ENCODE measurements at places on chromosomes 3 and 15.
A peak's percentile ranks its signal among the peaks of the same experiment; 100 is the strongest.

DNA sequence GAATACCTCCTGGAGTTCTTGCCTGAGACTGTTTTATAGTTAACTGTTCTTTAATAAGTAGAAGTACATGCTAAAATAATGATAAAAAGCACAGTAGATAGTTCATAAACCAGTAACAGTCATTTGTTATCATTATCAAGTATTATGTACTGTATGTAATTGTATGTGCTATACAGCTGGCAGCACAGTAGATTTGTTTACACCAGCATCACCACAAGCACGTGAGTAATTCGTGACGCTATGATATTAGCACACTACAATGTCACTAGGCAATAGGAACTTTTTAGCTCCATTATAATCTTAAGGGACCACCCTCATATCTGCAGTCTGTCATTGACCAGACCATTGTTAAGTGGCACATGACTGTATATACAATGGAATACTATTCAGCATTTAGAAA is 534.7 kb downstream of the FHIT start:
- DNase-seq = no peak

DNA sequence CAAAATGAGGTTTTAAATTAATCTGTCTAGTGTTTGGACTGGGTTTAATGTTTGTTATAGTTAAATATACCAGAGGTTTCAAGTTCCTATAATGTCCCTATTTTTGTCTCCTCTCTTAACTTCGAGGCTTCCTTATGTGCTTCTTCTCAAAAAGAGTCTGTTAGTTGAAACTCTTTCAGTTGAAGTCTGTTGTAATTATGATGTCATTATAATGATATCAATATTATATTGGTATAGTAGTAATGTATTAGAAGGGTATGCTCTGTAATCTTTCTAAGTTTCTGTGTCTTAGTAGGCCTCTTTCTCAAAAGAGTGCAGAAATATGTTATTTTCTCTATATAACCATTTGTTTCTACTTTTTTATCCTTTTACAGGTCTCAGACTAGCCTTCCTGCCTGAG is 1148.0 kb downstream of the NSUN3 start:
- no peak for DNase-seq

GRCh38 chr3:197953881-197954280 is 3.9 kb downstream of the RPL35A start:
- no peak for DNase-seq

DNA sequence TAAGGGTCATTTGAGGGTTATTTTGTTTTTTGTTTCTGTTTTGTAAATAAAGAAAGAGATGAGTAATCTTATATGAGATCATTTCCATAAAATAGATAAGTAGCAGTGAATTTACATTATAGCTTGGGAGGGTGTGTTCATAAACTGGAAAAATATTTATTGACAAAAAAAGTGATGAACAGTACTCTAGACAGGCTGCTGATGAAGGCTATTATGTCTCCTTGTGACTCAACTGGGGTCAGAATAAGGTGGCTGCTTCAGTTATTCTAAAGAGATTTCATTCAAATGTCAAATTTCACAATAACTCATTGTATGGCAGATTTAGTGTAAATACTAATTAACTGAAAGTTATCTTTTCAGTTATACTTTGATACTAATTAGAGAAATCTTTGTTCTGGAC is 251.1 kb upstream of the CMC1 start:
- no peak for DNase-seq

GRCh38 chr3:41673650-41674049 is 288.3 kb downstream of the ULK4 start:
- peak; percentile 55 for DNase-seq

- no peak for DNase-seq
Measured at GRCh38 chr3:80553211-80553610, 785.4 kb upstream of the ROBO1 start.

- DNase-seq = peak; percentile 42
Measured at GRCh38 chr15:76393614-76394013, 57.0 kb downstream of the ISL2 start.

DNA sequence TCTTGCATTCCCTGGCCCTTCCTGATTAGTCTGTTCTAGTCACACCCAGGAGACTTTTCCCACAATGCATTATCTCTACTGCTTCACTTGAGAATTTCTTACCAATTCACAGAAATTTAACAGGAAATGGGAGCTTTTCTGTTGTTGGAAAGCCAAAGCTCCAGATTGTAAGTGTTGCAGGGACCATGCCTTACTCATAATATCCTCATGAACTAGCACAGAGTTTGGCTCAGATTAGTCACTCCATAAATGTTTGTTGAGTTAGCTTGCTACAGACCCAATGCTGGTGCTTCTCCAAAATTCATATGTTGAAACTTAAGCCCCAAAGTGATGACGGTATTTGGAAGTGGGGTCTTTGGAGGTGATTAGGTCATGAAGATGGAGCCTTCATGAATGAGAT is 232.6 kb downstream of the GAP43 start:
- DNase-seq = no peak

- no peak for DNase-seq
Measured at GRCh38 chr3:183244219-183244618, 8.8 kb upstream of the B3GNT5 start.

DNA sequence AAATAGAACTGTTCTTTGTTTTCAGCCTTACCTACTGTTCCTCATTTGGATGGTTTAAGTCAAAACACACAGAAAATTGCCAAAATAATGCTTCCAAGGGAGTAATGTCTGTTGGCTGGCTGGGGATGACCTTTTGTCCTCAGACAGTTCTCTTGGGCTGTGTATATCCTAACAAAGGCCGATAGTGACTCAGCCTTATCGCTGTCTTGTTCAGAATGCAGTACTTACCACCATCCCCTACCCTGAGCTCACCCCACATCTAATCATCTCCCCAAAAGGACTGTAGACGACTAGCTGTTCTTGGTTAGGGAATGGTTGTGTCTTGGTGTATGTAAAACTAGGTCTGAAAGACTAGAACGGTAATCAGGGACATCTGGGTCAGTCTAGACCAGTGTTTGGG is 35.0 kb downstream of the RAB11A start:
- DNase-seq = no peak

DNA sequence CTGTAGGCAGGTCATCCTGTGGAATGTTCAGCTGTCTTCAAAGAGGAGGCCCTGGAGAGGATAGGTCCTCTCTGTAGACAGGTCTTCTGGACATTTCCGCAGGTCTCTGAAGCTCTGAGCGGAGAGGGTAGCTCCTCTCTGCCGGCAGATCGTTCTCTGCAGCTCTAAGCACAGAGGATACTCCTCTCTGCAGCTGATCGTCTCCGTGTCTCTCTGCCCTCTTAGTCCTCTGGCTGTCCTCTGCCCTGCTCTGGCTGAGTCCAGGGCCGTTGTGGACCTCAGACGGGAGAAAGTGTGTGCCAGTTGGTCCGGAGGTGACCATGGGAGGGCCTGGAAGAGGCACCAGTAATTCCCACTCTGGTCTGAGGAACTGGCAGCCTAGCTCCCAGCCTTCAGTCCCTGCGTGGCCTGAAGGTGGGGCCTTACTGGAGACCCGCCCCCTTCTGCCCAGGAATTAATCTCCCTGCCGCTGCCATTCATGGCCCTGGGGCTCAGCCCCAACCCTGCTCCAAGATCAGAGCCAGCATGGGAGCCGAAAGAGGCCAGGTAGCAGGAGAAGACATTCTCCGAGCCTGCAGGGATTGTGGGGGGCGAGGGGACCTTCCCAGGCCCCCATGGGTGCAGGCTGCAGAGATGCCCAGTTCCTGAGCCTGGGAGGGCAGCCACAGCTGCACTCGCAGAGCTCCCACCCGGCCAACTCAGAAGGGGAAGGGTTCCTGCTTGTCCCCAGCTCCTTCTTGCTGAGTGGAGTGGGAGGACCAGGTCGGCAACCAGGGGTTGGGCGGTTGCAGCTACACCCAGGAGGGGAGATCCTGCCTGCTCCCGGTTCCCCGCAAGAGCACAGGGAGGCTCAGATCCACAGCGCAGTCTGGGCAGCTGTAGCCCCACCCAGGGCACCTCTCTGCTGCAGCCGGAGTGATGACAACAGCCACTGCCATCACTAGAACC is 488.7 kb downstream of the RSL24D1 start:
- no peak for DNase-seq

DNA sequence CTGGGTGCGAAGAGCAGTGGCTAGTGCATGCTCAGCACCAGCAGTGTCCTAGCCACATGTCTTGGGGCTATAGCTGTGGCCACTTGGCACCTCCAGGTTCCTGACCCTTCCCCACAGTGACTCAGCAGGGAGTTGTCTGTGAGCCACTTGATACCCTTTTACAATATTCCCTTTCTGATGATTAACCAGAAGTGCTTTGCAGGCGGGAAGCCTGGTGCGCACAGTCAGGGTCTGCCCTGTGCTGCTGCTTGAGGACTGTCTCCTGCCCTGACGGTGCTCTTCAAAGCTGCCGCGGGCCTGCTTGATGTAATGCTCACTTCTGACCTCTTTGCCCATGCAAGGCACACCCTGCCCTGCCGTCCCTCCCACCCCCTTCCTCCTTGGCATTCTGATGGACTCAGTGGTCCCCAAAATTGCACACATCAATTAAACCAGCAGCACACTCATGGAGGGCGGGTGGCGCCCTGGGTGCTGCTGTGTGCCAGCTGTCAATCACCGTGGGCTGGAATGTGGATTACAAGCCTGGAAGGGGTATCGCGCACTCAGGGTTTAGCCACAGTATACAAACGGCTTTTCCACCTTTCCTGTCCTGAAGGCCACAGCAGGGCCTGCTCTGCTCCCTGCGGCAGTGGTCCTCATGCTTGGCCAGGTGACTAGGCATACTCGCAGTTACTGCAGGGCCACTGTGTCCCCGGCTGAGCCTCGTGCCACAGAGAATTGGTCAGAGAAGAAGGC is 40.9 kb upstream of the PCSK6 start:
- DNase-seq = no peak

GRCh38 chr15:51189669-51190385 is 95.1 kb upstream of the TNFAIP8L3 start:
- DNase-seq = no peak

DNA sequence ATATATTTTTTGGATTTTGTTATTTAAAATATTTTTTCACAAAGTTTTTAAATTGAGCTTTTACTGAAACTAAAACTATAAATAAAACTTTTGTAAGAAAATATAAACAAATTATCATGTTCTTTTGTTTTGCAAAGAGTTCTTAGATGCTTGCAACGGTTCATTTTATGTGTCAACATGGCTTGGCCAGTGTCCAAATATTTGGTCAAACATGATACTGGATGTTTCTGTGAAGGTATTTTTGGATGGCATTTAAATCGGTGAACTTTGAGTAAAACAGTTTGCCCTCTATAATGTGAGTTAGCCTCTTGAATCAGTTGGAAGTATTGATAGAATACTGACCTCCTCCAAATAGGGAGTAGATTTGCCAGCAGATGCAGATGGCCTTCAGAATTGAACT is 612.6 kb upstream of the NECTIN3 start:
- no peak for DNase-seq

- peak; percentile 3 for DNase-seq
Measured at GRCh38 chr15:63763476-63764123, 70.1 kb downstream of the HERC1 start.

GRCh38 chr3:177889161-177889560 is 647.1 kb upstream of the KCNMB2 start:
- DNase-seq = no peak

DNA sequence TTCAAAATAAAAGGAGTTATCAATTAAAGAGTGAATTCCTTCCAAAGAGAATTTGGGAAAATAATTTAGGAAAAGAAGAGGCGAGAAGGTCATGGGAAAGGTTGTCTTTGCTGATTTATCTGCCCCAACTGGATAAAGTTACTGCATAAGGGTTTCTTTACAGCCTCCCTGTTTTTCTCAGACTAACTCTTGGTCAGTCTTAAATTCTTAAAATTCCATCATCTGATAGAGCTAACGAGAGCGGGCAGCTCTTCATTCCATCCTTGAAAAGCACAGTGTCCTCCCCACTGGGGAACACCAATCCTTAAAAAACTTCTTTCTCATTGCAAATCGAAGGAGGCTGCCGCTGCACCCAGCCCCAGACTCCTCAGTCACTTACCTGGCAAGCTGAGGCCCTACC is 107.2 kb downstream of the PGPEP1L start:
- DNase-seq = no peak

DNA sequence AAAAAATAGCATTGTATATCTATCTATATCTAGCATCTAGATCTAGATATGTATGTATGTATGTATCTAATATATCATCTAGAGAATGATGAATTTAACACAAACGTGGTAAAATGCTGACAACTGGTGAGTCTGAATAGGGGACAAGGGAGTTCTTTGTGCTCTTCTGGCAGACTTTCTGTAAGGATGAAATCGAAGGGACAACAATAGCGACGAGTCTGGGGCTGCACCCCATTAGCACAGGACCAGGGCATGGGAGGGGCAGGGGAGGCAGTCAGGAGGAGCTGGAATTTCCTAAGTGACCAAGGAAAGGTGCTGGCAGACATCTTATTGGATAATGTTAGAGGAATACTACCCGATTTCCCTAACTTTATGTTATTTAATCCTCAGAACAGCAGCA is 7.9 kb downstream of the CCR1 start:
- DNase-seq = no peak

- DNase-seq = no peak
Measured at GRCh38 chr3:107347751-107348150, 29.5 kb upstream of the CCDC54 start.

DNA sequence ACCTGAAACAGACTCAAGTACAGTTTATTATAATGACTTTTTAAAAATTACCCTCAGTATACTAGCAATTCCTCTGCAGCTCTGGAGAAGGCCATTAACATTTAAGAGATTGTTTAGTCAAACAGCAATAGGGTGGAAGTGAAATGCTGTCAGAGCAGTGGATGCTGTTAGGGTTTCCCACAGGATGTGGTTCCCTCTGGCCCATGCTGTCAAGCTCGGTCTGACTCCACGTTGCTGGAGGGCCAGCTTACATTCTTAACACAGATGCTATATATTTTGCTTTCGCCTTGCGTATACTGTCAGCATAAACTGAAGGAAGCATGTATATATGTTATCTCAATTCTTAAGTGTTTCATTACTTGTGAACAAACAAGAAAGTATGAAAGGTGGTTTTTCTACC is 231.1 kb upstream of the COL8A1 start:
- peak; percentile 39 for DNase-seq

GRCh38 chr3:140859592-140860336 is 81.9 kb upstream of the SLC25A36 start:
- no peak for DNase-seq

GRCh38 chr15:49330166-49330565 is 92.9 kb upstream of the FGF7 start:
- no peak for DNase-seq

DNA sequence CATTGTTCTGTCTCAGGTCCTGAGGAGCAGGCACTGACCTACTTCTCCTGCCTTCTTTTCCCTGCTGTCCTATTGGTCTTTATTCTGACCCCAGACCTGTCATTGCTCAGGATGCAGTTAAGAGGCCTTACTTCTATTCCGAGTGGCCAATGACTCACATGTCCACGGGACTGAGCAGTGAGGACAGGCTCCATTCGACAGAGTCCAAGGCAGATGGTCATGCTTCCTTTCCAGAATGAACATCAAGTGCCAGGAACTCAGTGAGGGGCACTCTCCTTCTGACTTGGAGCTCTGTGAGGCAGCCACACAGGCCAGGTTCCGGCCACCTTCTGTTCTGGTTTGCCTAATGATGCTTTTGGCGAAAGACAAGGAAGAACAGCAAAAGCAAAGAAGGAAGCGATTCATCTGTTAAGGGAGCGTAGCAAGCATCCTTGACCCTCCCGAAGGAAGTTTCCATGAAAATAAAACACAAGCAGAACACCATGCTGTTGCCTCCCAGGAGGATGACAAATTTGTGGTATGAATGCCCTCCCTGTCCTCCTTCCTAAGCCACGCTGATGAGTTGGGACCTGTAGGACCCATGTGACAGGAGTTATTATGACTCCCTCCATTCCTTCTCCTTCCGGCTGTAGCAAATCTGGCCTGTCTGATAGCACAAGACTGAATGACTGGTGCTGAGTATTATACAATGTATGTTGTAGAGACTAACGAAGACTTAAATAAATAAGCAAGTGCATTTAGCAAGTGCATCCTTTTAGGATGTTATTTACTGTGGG is 14.4 kb upstream of the TPRG1 start:
- no peak for DNase-seq
